ENCODE measurements at places on chromosomes 7 and 10.

- DNase-seq, result no peak
These were observed 260.9 kb downstream of the ADARB2 start for GRCh38 chr10:1476455-1476803.

GRCh38 chr7:47474937-47475879, 106.7 kb downstream of the TNS3 start:
- DNase-seq, result no peak

- no peak for DNase-seq
These were observed 674 bp downstream of the MRPS24 start for GRCh38 chr7:43868681-43869005.

DNA sequence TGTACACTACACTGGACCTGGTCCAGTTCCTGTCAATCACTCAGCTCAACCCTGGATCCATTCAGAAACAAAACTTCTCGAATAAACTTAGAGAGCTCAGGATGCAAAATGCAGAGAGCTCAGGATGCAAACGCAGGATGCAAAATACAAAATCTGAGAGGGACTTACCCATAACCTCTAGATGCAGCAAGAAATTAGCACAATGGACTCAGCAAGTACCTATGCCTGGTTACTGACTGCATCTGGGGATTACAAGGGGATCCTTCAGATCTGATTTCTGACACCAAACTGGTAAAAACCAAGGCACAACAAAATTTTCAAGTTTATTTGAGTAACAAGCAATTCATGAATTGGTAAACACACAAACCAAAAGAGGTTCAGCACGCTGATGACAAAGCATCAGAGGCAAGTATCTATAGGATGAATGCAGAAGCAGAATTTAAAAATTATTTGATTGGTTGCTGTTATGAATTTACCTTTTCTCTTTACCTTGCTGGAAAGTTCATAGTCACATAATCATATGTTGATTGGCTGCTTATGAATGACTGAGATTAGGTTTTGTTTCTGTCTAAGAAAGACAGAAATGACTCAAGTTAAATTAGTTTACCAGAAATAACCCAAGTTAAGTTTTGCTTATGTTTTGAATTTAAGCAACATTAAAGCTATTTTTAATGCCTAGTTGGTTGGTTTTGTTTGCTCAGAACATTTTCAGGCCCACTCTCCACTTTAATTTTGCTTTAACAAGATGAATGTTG, 11.4 kb downstream of the GIMAP6 start:
- no peak for DNase-seq

GRCh38 chr7:81819861-81820260, 50.0 kb upstream of the HGF start:
- no peak for DNase-seq

GRCh38 chr10:132664407-132664806, 121.5 kb downstream of the NKX6-2 start:
- DNase-seq, result no peak

DNA sequence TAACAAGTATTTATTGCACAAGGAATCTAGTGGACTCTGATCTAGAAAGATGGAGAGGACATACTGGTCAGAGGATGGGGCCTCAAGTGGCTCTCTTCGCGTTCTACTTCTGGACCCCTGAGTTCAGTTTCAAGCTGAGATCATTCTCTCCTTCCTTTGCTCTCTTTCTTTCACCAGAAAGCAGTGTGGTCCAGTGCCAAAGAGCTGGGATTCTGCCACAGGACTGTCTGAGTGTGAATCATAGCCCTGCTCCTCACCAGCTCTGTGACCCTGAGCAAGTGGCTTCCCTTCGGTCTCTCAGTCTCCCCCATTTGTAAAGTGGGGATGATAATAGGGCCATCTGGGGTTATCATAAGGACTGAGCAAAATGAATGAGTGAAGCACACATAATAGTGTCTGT, 715.2 kb downstream of the SUGCT start:
- DNase-seq, result no peak

All from SK-N-MC (cell line).